ENCODE measurements at places on chromosomes 1 and 21.

- no peak for DNase-seq
These were observed 290.9 kb downstream of the SIPA1L2 start for GRCh38 chr1:232339073-232339472.

GRCh38 chr1:234722270-234722704 is 112.3 kb upstream of the IRF2BP2 start:
- DNase-seq: no peak

DNA sequence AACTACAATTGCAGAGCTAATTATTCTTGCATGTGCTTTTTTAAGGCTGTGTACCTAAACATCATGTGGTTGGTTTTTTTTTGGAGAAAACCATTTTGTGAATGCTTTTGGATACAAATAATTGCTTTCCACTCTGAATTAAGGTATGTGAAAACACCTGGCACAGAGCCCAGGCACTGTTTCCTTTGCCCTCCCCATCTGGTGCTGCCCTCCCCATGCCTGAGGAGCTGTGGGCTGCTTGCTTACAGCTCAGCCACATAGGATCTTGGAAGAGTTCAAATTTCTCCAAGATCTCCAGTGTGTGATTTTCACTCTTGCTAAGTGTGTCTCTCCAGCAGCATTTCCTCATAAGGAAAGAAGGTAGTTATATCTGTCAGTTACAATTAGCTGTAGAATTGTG is 27.8 kb downstream of the DNM3 start:
- no peak for DNase-seq

DNA sequence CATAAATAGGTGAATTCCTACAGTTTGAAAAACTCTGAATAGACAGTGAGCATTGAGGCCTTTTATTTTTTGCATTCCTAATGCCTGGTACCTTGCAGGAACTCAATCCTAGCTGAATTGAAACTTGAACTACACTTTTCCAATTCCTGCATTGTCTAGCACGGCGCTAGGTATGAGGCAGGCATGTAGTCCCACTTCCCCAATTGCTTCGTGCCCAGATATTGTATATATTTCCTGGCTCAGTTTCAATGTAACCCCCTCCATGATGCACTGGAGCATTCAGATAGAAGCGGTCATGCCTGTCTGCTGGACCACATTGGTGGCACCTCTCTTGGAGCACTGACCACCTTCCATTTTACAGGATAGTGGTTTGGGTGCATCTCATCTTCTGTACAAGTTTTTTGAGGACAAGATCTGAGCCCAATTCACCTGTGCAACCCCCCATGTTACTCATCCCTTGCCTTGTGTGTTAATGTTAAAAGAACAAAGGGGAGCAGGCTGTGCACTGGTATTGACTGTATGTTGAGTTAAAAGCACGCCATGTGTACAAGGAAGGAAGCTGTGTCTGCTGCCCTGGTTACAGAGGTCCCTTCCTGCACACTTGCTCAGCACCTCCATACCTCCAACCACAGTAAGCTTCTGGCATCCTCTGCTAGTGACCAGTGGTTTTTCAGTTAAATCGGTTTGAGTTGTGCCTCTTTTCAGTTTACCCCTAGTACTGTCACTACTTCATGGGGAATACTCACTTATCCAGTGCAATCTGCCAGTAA is 10.0 kb upstream of the RAB7B start:
- DNase-seq: no peak

DNA sequence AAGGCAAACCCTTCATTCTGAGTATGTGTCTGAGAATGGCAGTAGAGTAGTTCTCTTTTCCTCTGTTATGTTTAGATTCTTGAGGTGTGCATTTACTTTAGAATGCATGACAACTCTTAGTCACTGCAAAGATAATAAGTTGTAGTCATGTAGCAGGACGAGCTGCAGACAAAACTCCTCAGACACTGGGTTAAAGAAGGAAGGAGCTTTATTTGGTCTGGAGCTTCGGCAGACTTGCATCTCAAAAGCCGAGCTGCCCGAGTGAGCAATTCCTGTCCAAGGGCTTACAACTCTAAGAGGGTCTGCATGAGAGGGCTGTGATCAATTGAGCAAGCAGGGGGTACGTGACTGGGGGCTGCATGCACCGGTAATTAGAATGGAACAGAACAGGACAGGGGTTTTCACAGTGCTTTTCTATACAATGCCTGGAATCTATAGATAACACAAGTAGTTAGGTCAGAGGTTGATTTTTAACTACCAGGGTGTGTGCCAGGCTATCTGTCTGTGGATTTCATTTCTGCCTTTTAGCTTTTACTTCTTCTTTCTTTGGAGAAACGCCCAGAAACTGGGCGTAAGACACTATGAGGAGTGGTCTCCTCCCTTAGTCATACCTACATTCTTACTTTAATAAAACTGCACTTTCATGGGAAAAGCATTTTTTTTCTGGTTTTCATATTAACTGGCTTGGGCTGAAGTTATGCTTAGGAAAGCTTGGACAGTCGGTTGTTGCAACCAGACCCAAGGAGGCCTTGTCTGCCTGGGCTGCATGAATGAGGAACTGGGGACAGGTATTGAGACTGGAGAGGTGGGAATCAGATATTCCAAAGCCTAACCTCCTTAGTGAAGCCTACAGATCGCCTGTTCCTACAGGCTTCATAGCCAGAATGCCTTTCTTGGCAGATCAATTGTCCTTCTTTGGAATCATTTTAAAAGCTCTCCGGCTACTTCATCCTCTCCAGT is 115.1 kb downstream of the RHOU start:
- DNase-seq: no peak

DNA sequence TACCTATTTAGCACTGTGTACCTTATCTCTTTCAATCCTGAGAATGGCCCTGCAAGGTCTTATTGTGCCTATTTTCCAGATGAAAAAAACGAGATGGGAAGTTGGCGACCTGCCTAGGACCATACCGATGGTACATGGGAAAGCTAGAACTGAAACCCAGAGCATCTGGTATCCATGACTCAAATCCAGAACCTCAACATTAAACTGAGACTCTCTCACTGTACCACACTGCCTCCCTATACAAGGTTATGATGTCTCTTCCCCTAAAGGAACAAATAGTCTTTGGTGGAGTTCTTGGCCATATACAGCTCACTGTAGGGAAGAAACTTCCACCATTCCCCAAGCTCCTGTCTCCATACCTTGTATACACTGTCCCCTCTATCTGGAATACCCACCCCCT is 110.7 kb downstream of the TNR start:
- DNase-seq: no peak

DNA sequence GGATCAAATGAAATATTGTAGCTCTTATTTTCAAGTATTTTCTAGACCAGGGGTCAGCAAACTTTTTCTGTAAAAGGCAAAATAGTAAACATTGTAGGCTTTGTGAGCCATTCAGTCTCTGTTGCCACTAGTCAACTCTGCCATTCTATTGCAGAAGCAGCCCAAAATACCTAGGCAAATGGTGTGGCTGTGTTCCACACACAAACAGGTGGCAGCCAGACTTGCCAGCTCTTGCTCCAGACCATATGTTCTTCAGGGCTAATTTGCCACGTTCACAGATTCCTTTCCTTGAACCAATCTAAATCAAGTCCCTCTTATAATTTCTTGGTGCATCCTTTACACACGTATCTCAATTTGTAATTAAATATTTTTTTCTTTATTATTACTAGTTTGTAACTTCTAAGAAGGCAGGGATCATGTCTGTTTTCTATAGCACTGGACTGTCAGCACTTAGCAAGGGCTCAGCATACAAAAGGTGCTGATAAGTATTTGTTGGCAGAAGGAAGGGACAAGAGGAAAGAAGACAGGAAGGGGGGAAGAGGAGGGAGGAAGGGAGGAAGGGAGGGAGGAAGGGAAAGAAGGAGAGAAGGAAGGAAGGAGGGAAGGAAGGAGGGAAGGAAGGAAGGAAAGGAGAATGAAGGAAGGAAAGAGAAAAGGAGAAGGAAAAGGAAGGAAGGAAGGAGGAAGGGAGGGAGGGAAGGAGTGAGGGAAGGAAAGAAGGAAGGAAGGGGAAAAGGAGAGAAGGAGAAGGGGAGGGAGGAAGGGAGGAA is 106.5 kb upstream of the EDEM3 start:
- DNase-seq: no peak

DNA sequence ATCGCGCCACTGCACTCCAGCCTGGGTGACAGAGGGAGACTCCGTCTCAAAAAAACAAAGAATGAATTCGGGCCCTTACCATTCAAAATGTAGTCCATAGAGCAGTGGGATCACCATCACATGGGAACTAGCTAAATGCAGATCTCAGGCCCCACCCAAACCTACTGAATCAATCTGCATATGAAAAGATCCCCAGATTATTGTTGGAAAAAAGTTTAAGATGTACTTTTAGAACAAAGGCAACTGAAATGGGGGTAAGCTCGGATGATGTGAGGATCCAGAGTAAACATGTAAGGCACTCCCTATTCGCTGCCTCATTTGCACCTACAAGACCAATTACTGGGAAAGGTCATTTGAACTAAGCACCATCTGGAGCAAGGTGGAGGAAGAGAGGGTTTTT is 803 bp upstream of the FLAD1 start:
- DNase-seq: no peak
